ENCODE measurements at places on chromosomes 5 and 9.

DNA sequence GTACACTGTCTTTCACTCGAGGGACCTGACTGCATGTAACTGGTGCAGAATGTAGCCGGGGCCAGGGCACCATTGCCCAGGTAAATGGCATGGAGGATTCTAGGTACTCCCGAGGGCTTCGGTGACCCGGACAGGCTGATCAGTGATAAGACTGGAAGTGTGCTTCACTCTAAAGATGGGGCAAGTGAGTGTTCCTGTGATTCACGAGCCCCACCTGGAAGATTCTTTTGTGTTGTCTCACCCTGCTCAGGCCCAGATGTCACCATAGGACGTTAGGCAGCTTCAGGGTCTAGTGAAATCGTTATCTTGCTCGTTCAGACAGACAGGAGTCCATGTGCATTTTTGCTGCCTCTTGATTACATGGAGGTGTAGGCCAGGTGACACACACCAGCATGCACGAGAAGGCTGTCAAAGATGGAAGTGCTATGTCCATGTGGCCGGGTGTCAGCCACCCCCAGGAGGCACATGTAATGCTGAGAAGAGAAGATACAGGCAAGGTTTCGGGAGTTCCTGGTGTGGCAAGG lies 73.9 kb downstream of the WNK2 start:
- DNase-seq, result no peak

DNA sequence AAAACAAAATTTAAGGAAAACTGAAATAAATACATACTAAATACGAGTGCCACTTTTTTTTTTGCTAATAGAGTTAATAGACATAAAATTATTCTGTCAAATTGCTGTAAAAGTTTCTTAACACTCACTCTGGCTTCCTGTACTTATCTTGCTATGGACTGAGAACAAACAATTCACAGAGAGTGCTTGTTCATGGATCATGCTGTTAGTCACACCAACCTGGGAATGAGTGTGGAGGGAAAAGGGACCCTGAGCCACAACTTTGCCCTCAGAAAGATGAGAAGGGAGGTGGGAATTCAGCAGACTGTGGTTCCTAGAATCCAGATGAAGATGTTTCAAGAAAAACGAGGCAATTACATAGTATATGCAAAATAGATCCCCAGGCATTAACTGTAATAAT lies 246.9 kb downstream of the FBXL7 start:
- no peak for DNase-seq

- DNase-seq, result no peak
These were observed 609.6 kb upstream of the TLE4 start for GRCh38 chr9:78962156-78962555.

GRCh38 chr5:130135506-130135905 lies 231.2 kb downstream of the CHSY3 start:
- DNase-seq, result no peak

DNA sequence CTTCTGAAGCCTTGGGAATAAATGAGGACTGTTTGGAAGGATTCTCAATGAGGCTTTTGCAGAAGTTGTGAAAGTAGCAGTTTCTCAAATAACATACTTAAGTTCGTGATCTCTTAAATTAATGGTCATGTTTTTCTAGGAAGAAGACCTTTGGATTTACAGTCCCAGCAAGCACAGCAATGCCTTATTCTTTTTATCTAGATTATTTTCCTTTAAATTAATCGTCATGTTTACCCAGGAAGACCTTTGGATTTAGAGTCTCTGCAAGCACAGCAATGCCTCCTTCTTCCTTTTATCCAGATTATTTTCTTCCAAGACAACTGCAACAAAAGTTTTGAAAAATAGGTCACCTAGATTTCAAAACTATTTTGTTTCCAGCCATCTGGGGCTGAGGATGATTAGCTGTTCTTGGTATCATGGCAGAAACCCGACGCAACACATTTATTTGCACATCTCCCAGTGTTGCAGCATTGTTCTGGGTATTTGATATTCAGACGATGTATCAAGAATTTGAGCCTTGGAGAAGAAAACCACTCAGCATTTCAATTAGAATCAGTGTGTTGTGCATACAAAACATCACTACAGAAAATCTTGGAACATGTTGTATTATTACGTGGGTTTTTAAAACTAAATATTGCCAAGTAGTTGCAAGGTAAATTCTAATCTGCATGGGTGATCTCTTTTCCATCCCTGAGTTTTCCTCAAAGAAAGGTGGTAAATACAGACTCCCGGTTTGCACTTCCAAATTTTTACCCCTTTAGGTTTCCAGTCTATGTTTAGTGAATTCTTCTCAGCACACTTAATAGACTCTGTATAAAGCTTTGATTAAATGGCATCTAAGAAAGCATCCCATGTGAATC lies 50.9 kb downstream of the JAKMIP2 start:
- DNase-seq, result no peak

DNA sequence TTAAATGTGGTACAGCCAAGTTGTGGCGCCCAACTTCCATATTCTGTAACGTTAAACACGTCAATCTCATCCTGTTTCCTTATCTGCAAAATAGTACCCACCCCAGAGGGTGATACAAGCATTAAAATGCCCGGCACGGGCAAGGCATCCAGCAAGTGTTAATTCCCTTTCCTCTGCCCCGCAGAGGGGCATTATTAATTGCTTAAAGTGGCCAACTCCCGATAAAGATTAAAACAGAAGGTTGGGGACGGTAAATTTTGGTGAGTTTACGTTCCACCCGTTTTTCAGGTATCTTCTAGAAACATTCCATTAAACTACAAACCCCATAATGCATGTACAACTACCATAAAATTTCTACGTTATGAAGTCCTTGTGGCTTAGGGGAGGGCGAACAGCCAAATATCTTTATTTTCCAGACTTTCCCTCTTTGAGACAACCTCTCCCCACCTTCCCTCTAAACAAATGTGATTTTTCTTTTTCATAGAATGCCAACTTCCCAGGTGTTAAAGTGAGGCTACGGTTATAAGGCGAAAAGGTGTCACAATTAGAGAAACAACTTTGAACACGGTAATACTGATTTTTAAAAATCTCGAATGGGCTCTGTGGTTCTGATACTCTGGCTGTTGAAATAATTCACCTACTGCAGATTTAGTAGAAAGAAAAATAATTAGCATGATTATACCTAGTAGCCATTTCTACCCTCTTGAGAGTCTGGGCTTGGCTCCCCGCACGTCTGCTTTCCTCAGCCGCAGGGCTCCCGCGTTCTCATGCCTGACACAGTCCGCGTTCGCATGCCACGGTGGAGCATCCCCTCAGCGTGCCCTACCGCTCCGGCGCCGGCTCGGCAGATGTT lies 1.2 kb upstream of the GPBP1 start:
- no peak for DNase-seq
